ENCODE measurements at places on chromosomes 6 and 20.

- peak; percentile 67 for DNase-seq
Measured at GRCh38 chr6:73695619-73696421, at the start of gene CD109. Gene CD109, plus strand, starts transcription at chr6:73696203. Its CDS starts 13 bp downstream, at chr6:73696216.

DNA sequence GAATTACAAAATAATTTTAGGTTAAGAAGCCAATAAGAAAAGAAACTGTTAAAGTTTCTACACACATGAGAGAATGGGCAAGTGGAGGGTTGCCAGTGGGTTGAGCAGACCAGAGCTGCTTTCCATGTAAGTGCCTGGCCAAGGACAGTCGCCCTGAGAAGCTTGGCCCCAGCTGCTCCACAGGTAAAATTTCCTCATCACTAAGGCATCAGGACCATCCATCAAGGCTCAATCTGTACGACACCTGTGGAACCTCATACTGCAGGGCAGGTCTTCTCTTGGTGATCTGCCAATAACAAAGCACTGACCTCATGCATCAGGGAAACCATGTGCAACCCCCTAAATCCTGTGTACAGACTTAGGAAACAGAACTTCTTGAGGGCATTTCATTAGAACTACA lies 115.4 kb downstream of the INSM1 start:
- no peak for DNase-seq

GRCh38 chr6:44333273-44333919 lies 9.1 kb upstream of the SPATS1 start:
- DNase-seq = no peak

- no peak for DNase-seq
Measured at GRCh38 chr6:157927011-157927410, 54.7 kb upstream of the SYNJ2 start.

DNA sequence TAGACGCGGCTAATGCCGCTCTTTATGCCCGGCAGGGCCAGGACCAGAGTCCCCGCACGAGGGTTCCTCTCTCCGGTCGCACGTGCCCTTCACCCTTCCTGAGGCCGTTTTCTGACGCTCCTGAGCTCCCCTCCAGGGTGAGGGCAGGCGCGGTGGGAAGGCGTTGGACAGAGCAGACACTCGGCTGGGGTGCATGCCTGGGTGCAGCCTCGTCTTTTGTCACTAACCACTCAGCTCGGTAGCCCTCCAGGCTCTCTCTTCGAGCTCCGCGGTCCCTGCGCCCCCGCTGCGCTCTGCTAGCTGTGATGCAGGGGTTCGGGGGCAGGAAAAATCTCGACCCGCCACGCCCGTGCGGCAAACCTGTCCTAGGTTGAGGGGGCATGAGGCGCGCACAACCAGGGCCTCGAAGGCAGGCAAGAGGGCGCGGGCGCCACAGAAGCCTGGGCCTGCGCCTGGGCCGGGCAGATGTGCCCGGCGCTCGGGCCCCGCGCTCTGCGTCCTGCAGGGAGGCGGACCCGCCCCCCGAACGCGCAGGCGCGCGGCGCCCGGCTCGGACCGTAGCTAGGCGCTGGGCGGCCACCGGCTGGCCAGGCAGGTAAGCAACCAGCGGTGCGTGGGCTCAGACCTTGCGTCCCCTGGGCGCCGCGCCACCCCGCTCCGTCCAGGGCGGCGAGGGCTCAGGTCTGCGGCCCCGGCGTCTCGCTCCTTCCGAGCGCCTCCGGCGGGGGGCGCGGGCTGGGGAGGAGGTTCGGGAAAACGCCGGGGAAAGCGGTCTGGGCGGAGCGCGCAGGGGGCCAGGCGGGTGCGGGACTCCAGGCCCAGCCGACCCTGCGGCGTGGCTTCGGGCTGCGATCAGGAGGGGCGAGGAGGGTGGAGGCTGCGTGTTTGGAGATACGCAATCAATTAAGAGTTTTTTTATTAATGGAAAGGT lies at the start of gene L3MBTL1:
TSS of gene L3MBTL1 (plus strand) at position 548 of the 931 bp plus-strand sequence. CDS start 5,807 bp downstream, outside the sequence.
- peak; percentile 12 for DNase-seq

- no peak for DNase-seq
Measured at GRCh38 chr6:167567142-167568033, 242.5 kb downstream of the TTLL2 start.

DNA sequence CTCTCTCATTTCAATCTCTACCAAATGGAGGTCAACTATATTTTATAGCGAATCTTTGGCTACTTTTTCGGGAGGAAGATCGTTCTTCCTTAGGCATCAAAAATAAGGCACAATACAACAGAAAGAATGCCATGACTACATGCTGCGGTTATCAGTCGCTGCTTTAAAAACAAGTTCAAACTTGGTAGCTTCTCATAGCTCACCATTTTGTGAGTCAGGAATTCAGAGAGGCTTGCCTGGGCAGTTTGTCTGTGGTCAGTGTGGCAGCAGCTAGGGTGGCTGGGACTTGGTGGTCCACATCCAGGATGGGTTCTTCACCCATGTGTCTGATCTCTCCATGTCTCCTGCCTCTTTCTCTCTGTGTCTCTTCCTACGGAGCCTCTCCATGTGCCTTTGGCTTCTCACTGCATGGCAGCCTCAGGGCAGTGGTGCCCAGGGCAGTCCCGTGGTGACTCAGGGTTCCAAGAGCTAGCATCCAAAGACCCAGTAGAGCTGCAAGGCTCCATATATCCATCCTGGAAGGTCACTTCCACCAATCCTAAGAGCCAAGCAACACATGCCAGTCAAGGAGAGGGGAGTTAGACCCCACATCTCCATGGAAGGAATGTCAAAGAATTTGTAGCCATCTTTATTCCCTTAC lies 10.4 kb downstream of the SCML4 start:
- no peak for DNase-seq

- DNase-seq = peak; percentile 48
Measured at GRCh38 chr6:16136621-16137450, 8.0 kb downstream of the MYLIP start.

GRCh38 chr20:48763216-48763914 lies 64.4 kb downstream of the PREX1 start:
- DNase-seq = no peak

- no peak for DNase-seq
Measured at GRCh38 chr6:137265561-137266308, 46.5 kb upstream of the IFNGR1 start.

DNA sequence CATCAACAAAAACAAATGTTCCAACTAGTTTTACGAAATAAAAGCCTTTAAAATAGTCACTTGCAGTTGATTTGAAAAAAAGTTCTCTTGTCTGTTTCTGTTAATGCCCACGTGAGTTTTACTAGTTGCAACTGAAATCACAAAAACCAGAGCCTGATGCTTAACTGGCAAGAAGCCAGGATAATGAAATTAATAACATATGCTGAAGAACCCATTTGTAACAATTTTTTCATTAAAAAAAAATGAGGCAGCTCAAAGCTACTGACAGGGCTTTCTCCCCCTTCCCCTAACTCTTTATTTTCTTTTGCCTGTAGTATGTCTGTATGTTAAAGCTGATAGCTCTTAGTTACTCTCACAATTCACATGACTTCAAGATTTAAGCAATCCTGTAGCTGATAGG lies 132.7 kb upstream of the EYA4 start:
- no peak for DNase-seq

Measured in inflammatory macrophage treated with lipopolysaccharide for 1 hour (primary cell).